ENCODE measurements at places on chromosomes 16 and 17.

DNA sequence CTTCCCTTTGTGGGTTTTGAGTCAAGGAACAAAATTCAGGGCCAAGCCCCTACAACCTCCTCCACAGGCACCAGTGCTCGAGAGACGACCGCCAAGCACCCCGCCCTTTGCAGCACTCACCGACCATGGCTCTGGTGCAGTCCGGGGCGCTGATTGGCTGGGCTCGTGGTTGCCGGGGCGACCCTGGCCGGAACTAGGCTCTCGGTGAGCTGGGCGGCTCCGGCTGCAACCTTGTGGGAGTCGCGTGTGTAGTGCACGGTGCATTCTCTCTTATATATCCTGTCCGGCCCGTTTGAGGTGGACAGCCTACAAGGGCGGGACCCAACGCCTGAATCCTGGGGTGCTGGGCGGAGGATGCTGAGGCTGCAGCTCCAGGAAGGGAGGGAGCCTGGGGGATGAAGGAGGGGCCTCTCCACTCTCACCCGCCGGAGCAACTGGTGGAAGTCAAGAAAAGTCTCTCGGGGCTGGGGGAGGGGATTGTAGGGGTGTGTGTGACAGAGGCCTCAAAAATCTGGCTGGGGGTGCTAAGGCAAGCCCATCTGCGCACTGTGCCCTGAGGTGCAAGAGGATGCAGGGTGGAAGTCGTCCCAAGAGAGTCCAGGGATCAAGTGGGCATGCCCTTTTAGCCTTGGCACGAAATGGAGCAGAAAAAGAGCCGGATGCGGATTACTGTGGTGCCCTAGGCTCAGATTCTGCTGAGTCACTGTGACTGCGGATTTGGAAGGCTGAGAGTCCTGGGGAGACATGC is at the start of gene NQO1:
Gene NQO1, minus strand, starts transcription at position 248 of the 748 bp plus-strand sequence. Its CDS starts 121 bp downstream, at position 127.
- peak; percentile 95 for DNase-seq

DNA sequence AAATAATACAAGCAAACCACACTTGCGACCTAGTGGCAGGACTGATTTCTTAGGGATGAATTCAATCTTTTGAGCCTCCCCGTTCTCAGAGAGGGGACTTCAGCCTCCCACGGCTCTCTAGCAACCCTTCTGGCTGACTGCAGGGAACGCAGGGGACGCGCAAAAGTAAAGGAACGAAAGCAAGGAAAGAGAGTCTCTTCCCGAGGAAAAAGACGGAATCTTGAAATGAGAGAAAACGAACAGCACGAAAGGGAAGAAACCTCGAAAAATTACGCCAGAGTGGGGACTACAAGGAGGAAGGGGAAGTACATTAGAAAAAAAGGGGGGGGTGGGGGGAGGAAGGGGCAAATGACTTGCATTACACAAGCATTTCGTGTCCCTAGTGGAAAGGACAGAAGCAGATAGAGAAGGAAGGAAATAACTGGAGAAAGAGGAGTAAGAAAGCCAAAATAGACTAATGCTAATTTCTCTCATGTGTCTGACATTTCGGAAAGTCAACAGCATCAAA is 1.2 kb downstream of the GRB2 start:
- DNase-seq = peak; percentile 73

DNA sequence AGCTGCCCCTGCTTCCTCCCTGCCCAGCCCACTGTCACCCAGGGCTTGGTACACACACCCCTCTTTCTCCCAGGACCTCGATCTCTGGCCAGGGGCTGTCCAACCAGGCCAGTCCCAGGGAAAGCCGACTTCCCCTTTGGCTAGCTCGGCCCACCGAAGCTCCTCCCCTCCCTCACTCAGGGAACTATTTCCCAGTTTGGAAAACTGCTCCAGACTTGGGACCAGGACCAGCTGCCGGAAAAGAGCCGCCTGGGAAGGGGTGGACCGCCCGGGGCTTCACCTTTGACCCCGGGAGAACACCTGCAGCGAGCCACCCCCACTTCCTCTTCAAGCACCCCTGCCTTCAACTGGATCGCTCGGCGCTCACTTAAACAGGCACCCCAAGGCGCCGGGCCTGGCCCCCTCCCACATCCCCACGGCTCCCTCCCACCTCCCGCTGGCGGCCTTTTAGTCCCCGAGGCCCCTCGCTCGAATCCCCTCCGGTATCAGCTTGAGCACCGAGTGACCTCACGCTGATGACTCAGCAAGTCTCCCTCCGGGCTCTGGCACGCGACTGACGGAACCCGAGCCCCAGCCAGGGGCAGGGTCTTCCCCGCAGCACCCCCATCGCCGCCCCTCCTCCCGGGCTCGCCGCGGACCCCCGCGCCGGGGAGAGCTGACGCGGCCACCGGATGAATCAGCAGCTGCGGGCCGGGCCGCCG is 934 bp downstream of the MAFG start:
- DNase-seq = peak; percentile 87

- no peak for DNase-seq
Observed at GRCh38 chr17:9615486-9615885, 29.8 kb upstream of the USP43 start.

GRCh38 chr17:34847938-34848337 is 113.3 kb downstream of the CCT6B start:
- no peak for DNase-seq

DNA sequence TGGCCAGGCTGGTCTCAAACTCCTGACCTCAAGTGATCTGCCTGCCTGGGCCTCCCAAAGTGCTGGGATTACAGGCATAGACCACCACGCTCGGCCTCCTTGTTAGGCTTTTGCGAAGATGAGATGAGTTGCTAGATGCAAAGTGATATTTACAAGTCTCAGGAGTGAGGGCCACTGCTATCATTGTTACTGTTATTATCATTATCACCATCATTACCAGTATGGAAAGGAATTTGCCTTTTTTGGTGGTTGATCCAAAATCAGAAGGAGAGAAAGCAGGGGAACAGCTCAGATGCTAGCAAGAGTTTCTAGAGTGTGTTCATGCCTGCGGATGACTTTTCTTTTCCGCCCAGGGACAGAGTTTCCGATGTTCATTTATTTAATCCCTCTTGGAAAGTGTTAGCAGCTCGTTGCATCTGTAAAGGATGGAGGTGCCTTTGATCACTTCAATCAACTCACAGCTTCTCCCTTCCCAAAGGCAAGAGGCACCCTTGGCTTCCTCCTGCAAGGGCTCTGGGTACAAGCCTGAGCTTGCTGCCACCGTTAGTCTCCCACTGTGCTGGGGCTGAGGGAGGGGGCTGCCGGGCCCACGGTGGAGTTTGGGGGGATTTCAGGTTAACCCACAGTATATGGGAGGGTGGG is 21.6 kb downstream of the ITPRIPL2 start:
- DNase-seq = no peak

DNA sequence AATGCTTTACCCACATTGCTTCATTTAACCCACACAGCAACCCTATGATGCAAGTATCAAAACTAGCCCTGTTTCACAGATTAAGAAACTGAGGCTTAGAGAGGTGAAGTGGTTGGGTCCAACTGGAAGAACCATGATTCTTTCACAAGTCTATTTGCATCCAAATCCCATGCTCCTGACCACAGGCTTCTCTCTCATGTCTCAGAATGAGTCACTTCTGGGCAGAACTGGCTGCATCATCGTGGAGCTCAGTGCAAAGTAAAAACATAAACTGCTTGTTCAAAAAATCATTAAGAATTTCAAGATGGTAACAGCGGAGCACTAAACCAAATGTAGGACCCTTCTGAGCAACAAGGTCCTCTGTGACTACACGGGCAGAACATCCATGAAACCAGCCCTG is 20.2 kb upstream of the CES1 start:
- DNase-seq = no peak

DNA sequence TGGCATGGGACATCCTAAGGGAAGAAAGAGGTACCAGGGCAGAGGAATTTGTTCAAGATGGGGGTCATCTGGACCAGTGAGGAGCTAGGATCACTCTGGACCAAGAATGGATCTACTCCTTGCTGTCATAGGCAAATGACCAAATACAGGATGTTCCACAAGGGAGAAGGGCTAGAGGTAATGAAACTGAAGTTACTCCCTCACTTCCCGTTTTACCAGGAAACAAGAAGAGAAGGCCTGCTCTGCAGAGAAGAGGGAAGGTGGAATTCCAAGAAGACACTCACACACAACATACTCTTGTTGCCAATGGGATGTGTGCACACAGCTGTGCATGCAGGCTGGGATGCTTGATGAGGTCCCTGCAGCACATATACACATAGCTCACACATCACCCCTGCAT is 38.6 kb downstream of the NEUROD2 start:
- DNase-seq = no peak

DNA sequence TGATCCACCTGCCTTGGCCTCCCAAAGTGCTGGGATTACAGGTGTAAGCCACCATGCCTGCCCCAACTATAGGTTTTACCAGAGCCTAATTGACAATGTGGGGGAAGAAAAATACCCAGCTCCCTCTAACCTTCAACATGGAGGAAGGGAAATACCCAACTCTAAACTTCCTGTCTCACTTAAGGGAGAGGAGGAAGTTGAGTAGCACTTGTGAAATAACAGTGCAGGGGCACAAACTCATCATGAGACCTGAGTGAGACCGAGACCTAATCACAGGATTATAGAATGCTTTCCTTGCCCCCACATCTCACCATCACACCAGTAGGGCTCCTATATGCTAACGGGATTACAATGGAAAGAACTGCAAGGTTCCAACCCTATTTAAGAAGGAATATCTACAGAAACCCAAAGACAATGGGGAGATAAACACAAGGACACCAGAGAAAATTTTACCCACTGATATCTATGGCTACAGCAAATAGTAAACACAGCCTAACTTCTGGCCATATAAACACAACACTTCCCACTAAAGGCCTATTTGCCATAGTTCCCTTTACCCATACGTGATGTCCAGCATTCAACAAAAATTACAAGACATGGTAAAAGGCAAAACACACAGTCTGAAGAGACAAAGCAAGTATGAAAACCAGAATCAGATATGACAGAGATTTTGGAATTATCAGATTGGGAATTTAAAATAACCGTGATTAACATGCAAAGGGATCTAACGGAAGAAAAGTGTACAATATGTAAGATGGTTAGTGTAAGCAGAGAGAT is 26.9 kb downstream of the OR3A1 start:
- no peak for DNase-seq
